Vagina (tissue), 2 donors: ENCODE measurements at places on chromosomes 11 and 22. TPM values are rescaled to one million over a fixed set of nuclear protein-coding genes. Genes with fewer than 3 reads are reported as not detected.

The USP47 gene
- 69.2 TPM for total RNA-seq

- no peak for DNase-seq
Measured at GRCh38 chr11:30873924-30874610, 287.9 kb upstream of the MPPED2 start.

GRCh38 chr11:105619556-105619955 lies 9.7 kb downstream of the GRIA4 start:
- no peak for DNase-seq

GRCh38 chr11:7570938-7571521 lies 57.2 kb downstream of the PPFIBP2 start:
- DNase-seq: no peak

DNA sequence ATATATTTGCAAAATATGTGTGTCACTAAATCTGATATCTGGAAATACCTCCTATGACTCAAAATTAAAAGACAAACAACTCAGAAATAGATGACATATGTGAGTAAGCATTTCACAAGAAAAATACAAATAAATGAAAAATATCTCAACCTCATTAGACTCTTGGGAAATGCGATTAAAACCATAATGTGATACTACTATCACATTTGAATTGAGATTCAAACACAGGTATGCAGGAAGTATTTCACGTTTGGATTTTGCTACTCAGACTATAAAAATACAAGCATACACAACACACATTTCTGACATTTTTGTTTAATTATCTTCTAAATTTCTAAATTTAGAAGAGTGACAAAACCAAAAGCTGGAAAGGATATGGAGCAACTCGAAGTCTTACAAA lies 811.9 kb upstream of the LRRC4C start:
- DNase-seq: no peak

GRCh38 chr11:116970485-116971292 lies 127.5 kb downstream of the SIK3 start:
- DNase-seq: no peak

- no peak for DNase-seq
Measured at GRCh38 chr22:41822317-41823057, 10.4 kb upstream of the SREBF2 start.
